ENCODE measurements at places on chromosomes 13 and 19.
A peak's percentile ranks its signal among the peaks of the same experiment; 100 is the strongest.

DNA sequence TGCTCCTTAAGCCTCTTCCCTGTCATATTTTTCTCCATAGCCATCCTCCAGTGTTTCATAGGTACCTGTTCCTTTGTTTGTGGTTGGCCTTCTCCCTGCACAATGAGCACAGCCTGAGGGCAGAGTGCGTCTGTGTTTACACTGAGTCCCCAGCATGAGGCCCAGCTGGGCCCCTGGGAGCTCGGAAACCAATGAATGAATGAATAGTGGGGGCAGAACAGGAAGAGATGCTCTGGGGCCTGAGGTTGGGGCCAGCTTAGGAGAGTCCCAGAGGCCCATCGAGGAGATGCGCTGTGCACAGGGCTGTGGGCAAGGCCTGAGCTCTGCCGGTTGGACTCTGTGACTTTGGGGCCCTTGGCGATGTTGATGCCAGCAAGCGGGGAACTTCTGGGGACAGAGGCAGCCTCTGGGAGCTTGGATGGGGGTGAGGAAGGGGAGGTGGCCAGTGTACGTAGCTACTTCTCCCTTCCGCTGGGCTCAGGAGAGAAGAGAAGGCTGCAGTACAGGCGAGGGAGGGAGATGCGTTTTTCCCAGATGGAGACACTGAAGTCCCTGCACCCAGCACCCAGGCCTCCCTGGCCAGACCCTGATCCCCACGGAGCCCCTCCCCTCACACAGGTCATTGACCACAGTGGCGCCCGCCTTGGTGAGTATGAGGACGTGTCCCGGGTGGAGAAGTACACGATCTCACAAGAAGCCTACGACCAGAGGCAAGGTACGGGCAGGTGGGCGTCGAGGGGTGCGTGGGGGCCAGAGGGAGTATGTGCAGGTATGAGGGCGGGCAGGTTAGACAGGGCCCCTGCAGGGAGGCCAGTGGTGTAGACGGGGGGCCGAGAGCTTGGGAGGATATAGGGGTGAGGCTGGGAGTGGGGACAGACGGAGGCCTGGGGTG, 5.1 kb downstream of the TBCB start:
- no peak for DNase-seq

GRCh38 chr13:54953786-54954185, 1925.2 kb downstream of the OLFM4 start:
- DNase-seq, result no peak

DNA sequence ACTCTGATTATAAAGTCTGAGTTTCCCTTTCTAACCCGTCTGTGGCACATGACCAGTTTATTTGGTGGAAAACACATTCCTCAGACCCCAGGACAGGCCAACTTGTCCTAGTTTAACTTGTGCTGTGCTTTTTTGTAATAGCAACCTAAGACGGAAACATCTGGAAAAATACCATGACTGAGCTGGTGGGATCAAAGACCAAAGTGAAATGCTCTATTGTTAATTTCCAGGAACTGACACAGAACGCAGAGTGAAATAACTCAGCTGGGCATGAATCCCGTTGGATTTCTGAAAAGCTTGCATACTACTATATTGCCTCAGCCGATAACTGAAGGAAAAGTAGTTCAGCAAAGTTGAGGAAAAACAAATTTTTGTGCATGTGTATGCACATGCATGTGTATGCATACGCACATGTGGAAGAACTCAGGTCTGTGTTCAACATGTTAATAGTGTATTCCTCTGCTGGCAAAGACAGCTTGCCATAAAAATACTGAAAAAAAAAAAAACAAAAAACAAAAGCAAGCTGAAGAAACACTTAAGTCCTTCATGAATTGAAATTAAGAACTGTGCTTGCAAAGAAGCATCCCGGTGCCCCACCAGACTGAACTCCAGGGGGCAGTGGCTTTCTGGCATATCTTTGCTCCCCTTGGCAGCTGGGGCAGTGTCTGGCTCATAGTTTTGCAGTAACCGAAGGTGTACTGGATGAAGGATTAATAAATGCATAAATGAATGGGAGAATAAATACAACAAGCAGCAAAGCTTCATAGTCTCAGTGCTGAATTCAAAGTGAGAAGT, 187.8 kb downstream of the LHFPL6 start:
- no peak for DNase-seq

- no peak for DNase-seq
These were observed 283.7 kb downstream of the TEX29 start for GRCh38 chr13:111604097-111604496.

- DNase-seq, result no peak
These were observed at the start of gene SIGLEC9 for GRCh38 chr19:51124729-51125128. TSS of gene SIGLEC9 (plus strand) at chr19:51124906. CDS start at chr19:51124975, 69 bp downstream.

- DNase-seq, result no peak
These were observed 40.8 kb upstream of the RFXAP start for GRCh38 chr13:36778083-36778671.

DNA sequence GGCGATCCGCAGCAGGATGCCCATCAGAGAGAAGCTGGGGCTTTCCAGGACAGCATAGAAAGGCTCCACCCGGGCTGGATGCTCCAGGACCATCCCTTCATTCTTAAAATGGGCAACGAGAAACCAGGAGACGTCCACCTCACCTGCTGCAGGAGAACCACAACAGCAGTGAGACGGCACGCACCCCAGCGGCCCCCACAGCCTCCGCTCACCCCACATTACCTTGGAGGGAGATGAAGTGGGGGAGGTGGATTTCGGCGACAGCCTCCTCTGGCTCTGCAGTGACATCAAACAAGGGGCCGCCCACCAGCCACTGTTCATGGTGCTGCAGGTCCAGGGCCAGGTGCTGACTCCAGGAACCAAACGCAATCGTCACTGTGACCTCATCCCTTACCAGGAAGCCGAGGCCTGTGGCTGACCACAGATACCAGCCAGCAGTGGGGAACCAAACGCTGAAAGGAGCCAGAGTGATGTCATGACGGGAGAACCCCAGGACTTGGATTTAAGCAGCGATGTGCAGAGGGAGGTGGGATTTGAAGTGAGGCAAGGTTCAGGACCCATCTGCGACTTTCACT, 25.1 kb downstream of the CARD8 start:
- DNase-seq, result no peak

DNA sequence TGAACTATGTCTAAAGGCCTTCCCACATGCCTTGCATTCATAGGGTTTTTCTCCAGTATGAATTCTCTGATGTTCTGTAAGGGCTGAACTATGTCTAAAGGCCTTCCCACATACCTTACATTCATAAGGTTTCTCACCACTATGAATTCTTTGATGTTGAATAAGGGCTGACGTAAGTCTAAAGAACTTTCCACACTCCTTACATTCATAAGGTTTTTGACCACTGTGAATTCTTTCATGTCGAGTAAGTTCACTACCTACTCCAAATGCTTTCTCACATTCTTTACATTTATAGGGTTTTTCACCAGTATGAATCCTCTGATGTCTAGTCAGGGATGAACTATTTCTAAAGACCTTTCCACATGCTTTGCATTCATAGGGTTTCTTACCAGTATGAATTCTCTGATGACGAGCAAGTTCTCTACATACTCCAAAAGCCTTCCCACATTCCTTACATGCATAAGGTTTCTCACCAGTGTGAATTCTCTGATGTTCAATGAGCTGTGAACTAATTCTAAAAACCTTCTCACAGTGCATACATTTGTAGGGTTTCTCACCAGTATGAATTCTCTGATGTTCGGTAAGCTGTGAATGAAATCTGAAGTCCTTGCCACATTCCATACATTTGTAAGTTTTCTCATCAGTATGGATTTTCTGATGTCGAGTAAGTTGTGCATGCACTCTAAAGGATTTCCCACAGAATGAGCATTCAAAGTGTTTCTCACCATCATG, 19.1 kb upstream of the ZNF260 start:
- no peak for DNase-seq

- no peak for DNase-seq
These were observed 541.0 kb downstream of the PCDH9 start for GRCh38 chr13:66689037-66689619.

- DNase-seq, result no peak
These were observed 128.4 kb upstream of the SPACA7 start for GRCh38 chr13:112247471-112248405.

DNA sequence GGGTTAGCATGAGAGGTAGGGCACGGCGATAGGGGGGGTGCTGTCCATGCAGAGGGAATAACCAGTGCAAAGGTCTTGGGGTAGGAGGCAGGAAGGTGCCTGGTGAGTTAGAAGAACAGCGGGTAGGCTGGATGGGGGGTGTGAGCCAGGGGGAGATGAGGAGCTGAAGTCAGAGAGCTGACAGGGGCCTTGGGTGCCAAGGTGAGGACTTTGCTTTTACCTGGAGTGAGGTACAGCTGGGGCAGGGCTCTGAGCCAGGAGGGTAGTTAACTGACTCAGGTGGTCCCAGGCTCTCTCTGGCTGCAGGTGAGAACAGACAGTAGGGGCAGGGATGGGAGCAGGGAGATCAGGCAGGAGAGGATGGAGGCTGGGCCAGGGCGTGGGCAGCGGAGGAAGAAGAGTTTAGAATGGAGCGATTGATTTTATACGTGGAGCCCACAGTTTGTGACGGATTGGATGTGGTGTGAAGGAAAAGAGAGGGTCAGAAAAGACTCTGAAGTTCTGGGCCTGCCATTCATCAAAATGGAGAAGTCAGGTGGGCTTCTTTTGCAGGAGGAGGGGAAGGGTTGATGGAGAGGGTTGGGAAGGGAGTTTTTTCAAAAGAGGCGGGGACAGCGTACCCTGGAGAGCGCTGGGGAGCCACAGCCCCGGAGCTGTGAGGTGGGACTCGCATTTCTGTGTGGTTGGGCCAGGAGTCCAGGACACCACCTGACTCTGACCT, 1.2 kb upstream of the GRAMD1A start:
- no peak for DNase-seq

DNA sequence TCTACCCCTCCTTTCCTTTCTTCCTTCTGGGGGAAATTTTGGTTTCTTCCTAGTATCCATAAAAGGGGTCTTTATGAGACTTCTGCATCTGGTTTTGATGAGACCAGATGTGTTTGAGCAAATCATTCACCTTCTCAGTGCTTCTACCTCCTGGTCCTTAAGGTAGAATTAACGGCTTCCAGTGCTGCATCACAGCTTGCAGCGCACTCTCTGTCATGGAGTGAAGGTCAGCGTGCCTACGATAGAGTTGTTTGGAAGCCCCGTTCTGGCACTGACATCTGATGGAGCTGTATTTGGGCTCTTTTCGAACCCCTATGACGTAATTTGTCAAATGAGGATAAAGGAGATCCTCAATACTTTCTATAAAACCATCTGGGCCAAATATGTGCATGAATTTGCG, 164.2 kb downstream of the MTUS2 start:
- no peak for DNase-seq

DNA sequence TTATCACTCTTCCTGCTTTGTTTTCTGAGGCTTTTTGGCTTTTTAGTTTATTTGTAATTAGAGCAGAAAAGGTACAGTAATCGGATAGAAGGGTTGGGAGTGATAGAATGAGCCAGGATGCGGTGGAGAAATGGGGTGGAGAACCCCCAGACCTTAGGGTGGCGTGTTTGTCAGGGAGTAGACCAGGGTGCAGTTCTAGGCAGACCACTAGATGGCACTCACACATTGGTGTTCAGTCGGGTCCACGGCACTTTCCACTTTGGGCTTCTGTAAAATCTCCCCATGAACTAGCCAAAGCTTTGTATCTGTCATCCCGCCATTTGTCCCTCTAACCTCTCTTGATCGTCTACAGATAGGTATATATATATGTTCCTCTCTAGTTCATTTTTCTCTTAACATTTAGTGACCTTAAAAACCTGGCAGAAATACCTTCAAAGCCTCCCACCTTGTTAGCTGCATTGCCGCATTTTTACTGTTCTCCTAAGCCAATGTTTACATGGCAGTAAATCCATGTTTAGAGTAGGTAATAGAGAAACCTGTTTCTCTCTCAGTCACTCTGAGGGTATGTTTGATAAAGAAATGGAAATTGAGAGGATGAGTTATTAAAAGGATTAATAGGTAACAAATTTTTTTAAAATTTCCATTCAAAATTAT, 154.9 kb downstream of the TM9SF2 start:
- peak; percentile 86 for DNase-seq

DNA sequence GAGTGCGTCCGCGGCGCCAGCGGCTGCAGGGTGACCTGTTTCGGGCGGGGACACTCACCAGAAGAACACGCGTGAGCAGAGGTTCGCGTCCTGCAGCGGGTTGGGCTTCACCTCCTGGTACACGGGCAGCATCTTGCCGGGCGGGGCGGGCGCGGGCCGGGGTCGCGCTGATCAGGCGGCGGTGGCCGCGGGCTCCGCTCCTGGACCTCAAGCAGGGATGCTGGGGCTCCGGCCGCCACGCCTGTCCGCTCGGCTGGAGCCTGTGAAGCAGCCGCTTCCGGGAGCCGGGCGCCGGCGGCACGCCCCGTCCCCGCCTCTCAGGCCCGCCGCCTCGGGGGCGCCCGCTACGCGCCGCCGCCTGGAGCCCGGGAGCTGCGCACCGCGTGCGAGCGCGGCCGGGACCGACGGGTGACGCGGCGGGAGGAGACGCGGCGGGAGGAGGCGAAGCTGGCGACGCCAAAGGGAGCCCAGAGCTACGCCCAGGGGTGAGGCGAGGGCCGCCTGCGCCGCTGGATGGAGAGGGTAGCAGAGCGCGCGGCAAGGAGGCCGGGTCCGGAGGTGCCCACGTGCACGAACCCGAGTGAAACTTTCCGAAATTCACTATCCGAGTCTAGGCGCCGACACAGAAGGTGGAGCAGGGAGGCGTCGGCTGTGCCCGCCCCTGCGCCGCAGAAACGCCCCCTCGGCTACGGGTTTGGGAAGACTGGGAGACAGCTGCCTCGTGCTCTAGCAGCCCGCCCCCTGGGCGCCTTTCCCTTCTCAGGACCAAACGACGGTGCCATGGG, at the start of gene ABCC4:
TSS of gene ABCC4 (minus strand) at position 269 of the 785 bp plus-strand sequence. CDS start at position 132, 137 bp downstream.
- DNase-seq, result peak; percentile 19

DNA sequence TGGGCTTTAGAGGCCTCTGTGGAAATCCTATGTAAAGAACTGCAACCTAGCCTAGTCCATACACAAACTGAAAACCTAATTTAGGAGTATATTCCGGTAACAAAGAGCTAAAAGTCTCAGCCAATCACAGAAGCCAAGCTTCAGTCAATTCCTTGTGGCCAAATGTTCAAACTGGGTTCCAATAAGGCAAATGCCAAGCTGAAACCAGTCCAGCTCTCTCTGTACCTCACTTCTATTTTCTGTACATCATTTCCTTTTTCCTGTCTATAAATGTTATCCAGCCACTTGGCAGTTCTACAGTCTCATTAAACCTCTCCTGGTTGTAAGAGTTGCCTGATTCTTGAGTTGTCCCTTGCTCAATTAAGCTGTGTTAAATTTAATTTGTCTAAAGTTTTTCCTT, 31.7 kb upstream of the UBL3 start:
- DNase-seq, result no peak

GRCh38 chr13:19818223-19818842, 35.6 kb upstream of the PSPC1 start:
- peak; percentile 21 for DNase-seq

GRCh38 chr13:21670883-21671619, at the start of gene FGF9:
TSS of gene FGF9 (plus strand) at chr13:21671073. CDS start at chr13:21671913, 840 bp downstream.
- DNase-seq, result peak; percentile 70

- no peak for DNase-seq
These were observed 31.8 kb downstream of the RAB20 start for GRCh38 chr13:110529522-110530311.

GRCh38 chr19:55857149-55857548, 20.8 kb downstream of the NLRP4 start:
- no peak for DNase-seq

GRCh38 chr13:52156724-52157261, 2.6 kb downstream of the NEK3 start:
- DNase-seq, result no peak

All from activated gamma-delta T cell treated with Interleukin-2 at 50 U/mL for 16 hours (primary cell).